SJCRH30 (cell line): ENCODE measurements at places on chromosomes 4 and X. TPM values are rescaled to one million over a fixed set of nuclear protein-coding genes. Genes with fewer than 3 reads are reported as not detected.

GRCh38 chr4:76989391-76990061 is 40.0 kb downstream of the SEPTIN11 start:
- peaks cover 14% of the 10 kb centered on the region for H3K36me3 ChIP-seq
- no peaks in the 10 kb centered on the region for H3K27me3 ChIP-seq
- no peak overlapping the region for H3K27ac ChIP-seq
- no peak for DNase-seq

GRCh38 chr4:88242144-88242543 is 42.2 kb downstream of the PPM1K start:
- H3K36me3 ChIP-seq: no peaks in the 10 kb centered on the region
- no peak overlapping the region for H3K27ac ChIP-seq
- H3K4me1 ChIP-seq: peaks cover 9% of the 10 kb centered on the region
- peak; percentile 50 for DNase-seq

The SPARCL1 gene
- total RNA-seq: 0.18 TPM in 1 of 2 replicates, not detected in the other

DNA sequence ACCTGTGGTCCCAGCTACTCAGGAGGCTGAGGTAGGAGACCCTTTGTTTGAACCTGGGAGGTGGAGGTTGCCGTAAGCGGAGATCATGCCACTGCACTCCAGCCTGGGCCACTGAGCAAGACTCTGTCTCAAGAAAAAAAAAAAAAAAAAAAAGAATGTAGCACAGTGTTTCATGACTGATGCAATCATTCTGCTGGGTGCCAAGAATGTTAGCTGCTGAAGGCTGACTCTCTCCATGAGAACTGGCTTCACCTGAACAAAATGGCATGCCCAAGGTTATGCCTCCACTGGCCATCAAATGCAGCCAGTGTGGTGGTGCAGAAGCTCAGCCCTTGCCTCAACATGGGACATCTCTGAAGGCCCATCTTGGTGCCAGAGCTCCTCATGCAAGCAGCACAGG is 412.1 kb downstream of the ADAM29 start:
- H3K4me3 ChIP-seq: no peak overlapping the region
- no peaks in the 10 kb centered on the region for H3K4me1 ChIP-seq
- H3K36me3 ChIP-seq: no peaks in the 10 kb centered on the region
- DNase-seq: no peak

DNA sequence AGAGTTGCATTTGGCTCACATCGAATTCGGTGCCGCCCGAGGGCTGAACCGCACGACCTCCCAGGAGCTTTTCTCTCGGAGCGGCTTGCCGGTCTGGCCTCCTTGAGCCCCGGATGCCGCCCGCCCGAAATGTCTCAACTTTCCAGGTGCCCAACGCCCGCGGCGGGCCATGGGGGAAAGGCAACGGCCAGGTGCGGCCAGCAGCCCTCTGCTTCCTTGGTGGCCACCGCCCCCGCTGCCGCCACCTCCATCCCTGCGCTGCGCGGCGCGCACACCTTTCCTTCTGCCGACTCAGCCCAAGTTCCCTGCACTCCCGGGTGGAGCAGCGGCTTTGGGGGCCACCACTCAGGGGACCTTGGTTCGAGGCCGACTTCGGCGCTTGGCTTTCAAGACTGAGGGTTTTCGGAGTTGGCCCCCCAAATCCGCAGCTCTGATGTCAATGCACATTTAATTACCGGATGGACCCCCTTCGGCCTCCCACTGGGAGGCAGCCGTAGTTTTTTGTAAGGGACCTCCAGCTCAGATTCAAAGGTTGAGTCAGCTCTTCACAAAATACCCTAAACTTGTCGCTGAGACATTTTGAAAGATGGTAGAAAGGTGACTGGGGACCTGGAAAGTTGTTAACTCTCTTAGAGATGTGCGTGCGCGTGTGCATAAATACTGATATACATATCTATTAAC is 1.1 kb downstream of the AFF2 start:
- H3K4me1 ChIP-seq: no peaks in the 10 kb centered on the region
- H3K27ac ChIP-seq: no peak overlapping the region
- H3K36me3 ChIP-seq: no peaks in the 10 kb centered on the region
- no peaks in the 10 kb centered on the region for H3K27me3 ChIP-seq
- H3K4me3 ChIP-seq: no peak overlapping the region

DNA sequence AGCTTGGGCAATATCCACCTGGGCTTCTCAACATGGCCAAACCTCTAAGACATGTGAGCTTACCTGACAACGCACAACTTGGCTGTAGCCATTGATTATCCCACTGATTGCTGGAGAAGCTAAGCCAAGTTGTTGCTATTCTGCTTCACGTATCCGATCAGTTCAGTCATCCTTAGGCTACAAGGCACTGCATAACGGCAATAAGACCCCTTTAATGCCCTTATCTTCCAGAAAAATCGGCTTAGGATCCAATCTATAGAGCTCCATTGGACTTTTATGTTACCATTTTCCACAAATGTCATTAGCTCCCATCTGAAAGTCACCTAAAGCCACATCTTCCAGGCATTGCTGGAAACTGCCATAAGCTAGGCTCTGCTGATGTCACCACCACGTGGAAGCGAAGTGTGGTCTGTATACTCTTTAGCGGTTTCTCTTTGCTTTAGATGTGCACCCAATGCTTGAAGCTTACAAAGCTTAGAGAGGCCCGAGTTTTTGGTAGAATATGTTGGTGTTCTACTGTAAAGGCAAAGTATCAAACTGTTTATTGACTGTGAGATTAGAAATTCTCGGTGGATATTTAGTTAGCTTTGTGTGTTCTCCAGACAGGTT is 163.1 kb downstream of the CPE start:
- H3K27me3 ChIP-seq: no peaks in the 10 kb centered on the region
- no peak overlapping the region for H3K27ac ChIP-seq
- H3K4me3 ChIP-seq: no peak overlapping the region
- no peak for DNase-seq

- H3K4me3 ChIP-seq: no peak overlapping the region
- no peak for DNase-seq
- no peaks in the 10 kb centered on the region for H3K4me1 ChIP-seq
- no peak overlapping the region for H3K27ac ChIP-seq
- H3K36me3 ChIP-seq: no peaks in the 10 kb centered on the region
These were observed 80.0 kb downstream of the UGT2B28 start for GRCh38 chr4:69360271-69360670.

DNA sequence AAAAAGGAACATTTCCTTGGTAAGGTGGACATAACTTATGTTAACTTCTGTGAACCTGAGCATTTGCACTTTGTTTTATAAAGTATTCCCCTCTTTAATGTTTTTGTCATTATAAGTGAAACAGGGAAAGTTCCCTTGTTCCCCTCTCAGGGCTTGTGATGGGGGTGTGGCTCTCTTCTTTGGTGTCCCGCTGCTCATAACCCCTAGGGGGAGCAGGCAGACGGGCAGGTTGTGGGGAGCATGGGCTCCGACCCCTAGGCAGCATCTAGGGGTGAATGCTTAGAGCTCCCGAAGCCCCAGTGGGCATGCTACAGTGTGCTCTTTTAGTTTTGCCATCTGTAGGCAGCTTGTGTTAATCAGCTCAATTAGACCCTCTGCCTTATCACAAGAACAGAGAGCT is 200.4 kb downstream of the DACH2 start:
- no peaks in the 10 kb centered on the region for H3K4me1 ChIP-seq
- no peak overlapping the region for H3K4me3 ChIP-seq
- DNase-seq: peak; percentile 19
- no peak overlapping the region for H3K27ac ChIP-seq
- H3K27me3 ChIP-seq: no peaks in the 10 kb centered on the region

- peaks cover 25% of the 10 kb centered on the region for H3K4me1 ChIP-seq
- no peaks in the 10 kb centered on the region for H3K36me3 ChIP-seq
- no peak overlapping the region for H3K4me3 ChIP-seq
- H3K27ac ChIP-seq: no peak overlapping the region
- DNase-seq: peak; percentile 83
These were observed 42.4 kb downstream of the PPP3CA start for GRCh38 chr4:101304916-101305315.

- DNase-seq: no peak
- H3K36me3 ChIP-seq: no peaks in the 10 kb centered on the region
- no peaks in the 10 kb centered on the region for H3K4me1 ChIP-seq
- no peak overlapping the region for H3K27ac ChIP-seq
- H3K27me3 ChIP-seq: 0 out of 2 replicates have a peak, but pooled peaks cover 4% of the 10 kb centered on the region
These were observed 22.8 kb upstream of the NAT8L start for GRCh38 chr4:2036327-2036726.

DNA sequence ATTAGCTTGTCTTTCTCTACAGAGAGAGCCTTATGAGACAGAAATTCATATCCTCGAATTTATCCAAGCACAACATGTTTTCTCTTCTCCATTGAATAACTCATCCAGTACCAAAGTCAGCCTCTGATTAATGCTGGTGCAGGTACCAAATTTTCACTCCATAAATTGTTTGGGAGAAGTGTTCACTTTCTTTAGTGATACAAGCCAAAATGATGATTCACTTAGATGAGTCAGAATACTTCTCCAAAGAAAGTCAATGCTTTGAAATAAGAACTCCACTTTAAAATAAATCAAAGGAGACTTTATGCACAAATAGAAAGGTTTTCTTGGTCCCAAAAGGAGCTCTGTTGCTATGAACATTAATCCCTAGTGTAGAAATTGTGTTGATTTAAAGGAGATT is 60.2 kb downstream of the MAOB start:
- DNase-seq: no peak
- H3K36me3 ChIP-seq: no peaks in the 10 kb centered on the region
- no peak overlapping the region for H3K27ac ChIP-seq
- H3K4me1 ChIP-seq: no peaks in the 10 kb centered on the region

- H3K36me3 ChIP-seq: peaks cover 82% of the 10 kb centered on the region
- no peak overlapping the region for H3K27ac ChIP-seq
- H3K27me3 ChIP-seq: no peaks in the 10 kb centered on the region
- peaks cover 8% of the 10 kb centered on the region; the same call in 1 of the 2 replicates for H3K4me1 ChIP-seq
These were observed 19.2 kb downstream of the G3BP2 start for GRCh38 chr4:75653845-75654503.

The MTTP gene
- total RNA-seq: 0.20 TPM in 1 of 2 replicates, not detected in the other

DNA sequence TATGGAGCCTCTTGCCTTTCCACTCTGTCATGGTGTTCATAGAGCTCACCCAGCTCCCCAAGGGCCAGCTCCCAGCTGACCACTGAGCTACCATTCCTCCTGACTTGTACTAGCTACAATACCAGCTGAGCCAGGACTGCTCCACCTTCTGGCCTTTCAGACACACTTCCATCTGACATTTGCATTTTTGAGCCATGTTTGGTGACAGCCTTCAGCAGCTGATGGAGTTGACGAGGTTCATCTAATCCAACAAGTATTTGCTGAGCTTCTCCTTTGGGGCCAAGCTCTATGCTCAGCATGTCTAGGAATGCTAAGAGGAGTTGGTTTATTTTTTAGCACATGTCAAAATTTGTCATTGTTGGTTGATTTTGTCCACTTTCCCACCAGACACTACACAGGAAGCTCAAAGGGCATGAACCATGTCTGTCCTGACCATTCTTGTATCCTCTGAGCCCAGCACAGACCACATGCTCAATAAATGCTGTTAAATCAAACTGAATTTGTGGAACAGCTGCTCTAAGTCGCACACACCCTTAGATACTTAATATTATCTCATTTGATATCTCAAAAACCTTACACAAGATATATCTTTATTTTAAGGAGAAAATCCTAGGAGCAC is 142.6 kb upstream of the PPARGC1A start:
- H3K27me3 ChIP-seq: no peaks in the 10 kb centered on the region
- no peaks in the 10 kb centered on the region for H3K4me1 ChIP-seq
- no peak overlapping the region for H3K27ac ChIP-seq
- H3K4me3 ChIP-seq: no peak overlapping the region

- H3K4me1 ChIP-seq: peaks cover 51% of the 10 kb centered on the region
- no peak overlapping the region for H3K4me3 ChIP-seq
- no peak for DNase-seq
- no peaks in the 10 kb centered on the region for H3K27me3 ChIP-seq
These were observed 157.7 kb downstream of the CBR4 start for GRCh38 chr4:168852387-168852786.

The SPANXN4 gene
- not detected in 2 replicates for total RNA-seq

The USP17L15 gene
- total RNA-seq: not detected in 2 replicates
